ENCODE measurements at places on chromosomes 16 and 17.
A peak's percentile ranks its signal among the peaks of the same experiment; 100 is the strongest.

- no peak for DNase-seq
Measured at GRCh38 chr16:11145173-11145818, 110.7 kb downstream of the SOCS1 start.

DNA sequence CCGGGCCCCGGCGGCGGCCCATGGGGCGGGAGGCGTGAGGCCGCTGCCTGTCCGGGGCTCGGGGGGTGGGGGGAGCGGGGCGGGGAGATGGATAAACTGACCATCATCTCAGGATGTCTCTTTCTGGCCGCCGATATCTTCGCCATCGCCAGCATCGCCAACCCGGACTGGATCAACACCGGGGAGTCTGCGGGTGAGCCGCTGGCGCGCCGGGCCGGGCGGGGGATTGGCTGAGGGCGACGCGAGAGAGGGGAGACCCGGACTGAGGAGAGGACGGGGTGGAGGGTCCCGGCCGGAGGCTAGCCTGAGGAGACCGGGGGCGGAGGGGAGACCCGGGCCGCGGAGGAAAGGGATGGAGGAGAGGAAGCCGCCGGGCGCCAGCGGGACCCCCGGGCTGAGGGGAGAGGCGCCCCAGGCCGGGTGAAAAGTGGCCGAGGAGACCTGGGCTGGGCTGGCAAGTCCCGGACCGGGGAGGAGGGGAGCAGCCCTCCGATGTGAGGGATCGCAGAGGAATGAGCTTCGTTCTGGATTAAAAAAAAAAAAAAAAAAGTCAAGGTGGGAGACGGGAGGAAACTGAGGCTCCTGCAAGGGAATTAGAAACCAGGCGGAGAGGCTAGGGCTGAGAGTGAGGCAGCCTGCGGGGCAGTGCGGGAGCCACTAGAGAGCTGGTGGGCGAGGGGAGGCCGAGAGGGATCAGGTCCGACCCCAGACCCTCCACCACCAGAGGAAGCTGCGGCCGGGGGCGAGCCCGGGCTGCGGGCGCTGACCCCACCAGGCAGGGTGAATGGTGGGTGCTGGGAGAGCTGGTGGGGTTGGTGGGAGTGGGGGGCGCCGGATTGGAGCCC is 526 bp downstream of the MOSMO start:
- peak; percentile 15 for DNase-seq

DNA sequence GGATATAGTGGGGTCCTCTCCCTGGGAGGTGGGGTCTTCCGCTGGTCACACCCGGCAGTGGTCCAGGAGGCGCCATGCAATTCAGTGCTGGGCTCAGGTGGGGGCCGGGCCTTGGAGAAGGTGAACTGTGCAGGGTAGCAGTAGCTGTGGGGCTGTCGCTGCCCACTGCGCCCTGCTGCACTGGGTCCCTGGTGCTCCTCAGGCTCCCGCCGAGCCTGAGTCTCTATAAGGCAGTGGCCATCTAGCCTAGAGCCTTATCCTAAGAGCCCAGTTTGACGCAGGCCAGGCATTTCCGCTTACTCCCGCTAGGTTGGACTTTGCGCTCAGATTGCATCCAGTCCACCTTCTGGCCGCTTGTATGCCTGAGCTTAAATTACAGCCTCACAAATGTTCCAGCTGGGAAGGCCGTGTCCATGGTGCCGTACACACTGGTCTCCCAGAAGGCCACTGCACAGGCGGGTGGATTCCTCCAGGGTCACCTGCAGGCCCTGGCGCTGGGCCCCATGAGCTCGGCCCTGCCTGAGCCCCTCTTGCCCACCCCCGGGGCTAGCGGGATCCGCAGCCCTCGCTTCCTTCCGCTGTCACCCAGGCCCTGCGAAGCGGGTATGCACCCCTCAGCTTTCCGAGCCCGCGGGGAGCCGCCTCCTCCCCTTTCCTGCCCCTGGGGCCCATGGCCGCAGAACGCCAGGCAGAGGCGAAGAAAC is 1762.2 kb downstream of the TP53TG3F start:
- no peak for DNase-seq

- DNase-seq = no peak
Measured at GRCh38 chr16:75644240-75645012, 3.0 kb downstream of the KARS1 start.

DNA sequence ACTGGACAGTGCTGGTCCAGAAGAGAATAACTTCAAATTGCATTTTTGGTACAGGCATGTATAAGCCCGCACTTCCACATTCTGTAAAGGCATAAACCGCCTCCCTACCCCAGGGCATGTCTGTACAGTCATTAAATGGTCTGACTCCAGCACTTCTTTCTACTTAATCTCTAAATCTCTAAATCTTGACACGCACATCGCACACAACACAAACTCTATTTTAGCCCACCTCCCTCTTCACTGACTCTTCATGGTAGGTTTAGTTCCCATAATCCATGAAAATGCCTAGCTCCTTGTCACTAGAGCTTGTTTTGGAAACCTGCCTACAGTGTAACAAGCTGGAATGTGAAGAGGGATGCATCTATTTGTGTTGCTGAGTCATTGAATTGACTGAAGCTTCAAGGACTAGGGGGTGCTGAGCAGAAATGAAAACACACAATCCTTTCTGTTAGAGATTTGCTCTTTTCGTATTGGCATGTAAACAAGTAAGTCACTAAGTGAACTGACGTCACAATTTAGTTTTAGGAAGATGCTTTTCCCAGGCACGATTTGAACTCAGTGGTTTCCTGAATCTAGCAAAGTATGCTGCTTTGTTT is 1.6 kb upstream of the DUSP14 start:
- DNase-seq = peak; percentile 22

- DNase-seq = no peak
Measured at GRCh38 chr17:21361020-21361809, 14.9 kb upstream of the KCNJ12 start.

DNA sequence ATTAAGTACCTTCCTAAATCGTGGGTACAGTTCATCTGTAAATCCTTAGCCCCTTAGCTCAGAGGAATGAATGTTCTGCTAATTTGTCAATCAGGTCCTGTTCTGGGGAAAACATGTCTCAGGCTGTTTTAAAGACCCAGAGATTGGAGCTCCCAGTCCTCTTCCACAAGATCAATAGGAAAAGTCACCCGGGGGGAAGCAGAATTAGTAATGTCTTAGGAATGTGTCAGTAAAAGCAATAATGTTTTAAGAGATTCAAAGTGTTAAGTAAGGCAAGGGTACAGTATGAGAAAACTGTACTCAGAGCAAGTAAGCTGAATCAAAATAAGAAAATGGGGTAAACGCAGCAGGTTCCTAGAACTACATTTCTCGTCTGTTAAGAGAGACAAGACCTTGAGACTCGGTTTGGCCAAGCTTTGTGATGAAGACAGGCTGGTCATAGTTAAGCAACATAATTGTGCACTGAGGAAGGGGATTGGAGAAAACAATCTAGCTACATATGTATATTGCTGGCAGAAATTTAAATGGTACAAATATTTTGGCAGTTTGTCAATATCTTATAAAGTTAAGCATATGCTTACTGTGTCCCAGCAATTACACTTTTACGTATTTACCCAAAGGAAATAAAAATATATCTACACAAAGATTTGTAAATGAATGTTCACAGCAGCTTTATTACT is 192.9 kb upstream of the C17orf78 start:
- DNase-seq = no peak

- no peak for DNase-seq
Measured at GRCh38 chr16:80862160-80862705, 57.8 kb upstream of the CDYL2 start.

DNA sequence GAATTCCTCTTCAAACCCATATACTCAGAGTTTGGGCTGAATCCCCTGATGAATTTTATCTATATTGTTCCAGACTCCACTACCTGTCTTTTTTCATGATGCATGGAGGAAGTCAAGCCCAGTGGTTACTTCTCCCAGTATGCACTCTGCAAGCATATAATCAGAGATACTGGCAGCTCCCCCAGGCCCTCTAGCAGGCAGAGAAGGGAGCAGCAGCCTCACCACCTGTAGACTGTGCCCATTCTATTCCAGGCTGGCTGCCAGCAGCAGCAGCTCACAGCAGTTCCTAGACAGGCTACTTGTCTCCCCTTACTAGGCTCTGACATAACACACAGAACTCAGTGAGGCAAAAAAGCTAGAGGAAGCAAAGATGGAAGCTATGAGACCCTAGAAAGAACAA is 3.4 kb downstream of the MKS1 start:
- DNase-seq = no peak

DNA sequence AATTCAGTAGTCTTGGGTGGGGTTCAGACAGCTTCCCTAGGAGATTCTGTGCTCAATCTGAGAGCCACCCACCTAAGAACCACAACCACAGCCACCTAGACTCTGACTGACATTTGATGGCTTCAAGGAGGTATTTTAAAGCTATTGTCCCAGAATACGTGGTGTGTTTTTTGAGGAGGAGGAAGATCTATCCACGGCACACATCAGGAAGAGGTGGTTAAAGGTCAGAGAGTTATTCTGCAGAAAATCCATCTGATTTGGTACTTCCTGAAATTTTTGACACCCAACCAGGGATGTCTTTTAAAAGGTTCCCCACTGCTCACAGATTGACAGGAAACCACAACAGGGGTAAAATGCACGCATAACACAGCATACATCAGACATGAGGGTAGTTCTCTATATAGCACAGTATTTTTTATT is 25.1 kb downstream of the SMARCE1 start:
- DNase-seq = peak; percentile 39

All from T-helper 2 cell treated with Interferon-gamma antibody and Interleukin-4, amounts not matched to agents 5 μg/mL and 100 μg/mL, for 36 hours (primary cell).